Substantia nigra (tissue), 51 donors: ENCODE measurements at places on chromosomes 4 and X.

DNA sequence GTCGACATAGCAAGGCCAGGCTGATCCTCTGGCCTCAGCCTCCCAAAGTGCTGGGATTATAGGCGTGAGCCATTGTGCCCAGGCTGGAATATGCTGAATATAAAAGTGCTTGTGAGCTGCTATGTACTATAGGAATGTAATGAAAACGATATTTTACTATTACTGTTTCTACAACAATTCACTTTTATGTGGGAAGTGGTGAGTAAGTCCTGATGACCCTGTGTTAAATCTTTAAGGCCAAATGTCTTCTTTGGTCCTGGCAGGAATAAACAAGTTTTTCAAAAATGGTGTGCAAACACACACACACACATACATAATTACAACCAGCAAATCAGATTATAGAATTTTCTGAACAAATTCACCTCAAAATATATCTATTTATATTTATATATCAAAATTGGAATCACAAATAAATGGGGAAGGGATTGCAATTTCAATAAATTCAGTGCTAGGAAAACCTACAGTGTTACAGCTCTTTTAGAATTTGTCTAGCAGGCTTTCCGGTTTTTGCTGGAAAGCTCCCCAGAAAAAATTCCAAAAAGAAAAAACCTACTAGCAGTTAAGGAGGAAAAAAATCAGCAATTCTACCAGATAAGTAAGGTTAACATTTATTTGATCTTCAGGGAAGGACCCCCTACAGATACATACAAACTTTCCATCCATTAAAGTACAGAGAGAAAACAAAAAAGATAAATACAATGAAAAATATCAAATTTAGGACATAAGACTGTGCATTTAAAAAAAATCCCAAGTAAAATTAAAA lies 17.9 kb downstream of the SMIM14 start:
- DNase-seq, result no peak

DNA sequence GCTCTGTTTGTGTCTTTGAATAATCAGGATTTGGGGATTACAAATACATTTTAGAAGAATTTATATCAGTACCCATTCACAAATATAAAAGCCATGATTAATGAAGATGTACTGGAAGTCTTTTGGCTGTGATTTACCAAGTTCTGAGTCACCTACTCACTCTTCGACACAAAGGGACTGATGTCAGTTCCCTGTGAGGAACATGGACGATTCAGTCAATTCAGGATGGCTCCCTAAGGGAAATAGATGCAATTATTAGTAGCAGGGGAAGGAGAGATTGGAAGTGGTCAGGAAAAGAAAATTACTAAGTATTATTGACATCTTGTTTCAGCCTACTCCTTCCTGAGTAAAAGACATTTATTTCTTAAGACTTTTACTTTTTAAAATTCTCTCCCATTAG lies 550.7 kb upstream of the SLIT2 start:
- no peak for DNase-seq

DNA sequence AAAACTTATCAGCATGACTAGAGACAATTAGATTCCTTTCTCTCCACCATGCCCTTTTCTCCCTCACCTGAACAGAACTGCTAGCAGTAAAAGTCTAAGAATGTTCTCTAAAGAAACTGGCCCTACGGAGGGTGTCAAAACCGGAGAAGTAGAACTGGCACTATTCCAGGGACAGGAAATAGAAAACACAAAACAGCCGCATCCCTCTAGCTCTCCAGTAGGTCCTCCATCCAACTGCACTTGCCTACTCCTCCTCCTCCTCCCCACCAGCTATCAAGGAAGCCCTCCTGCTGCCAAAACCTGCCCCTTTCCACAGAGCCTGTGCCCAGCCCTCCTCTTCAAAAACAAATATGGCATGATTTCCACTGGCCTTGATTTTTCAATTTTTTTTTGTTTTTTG lies 28.4 kb downstream of the FUNDC1 start:
- no peak for DNase-seq

- no peak for DNase-seq
These were observed 392.2 kb downstream of the OPHN1 start for GRCh38 chrX:68041110-68041509.

- DNase-seq, result no peak
These were observed 132.9 kb upstream of the IGFBP7 start for GRCh38 chr4:57243076-57243475.

GRCh38 chr4:80076681-80077080 lies 3.7 kb upstream of the ANTXR2 start:
- DNase-seq, result no peak

DNA sequence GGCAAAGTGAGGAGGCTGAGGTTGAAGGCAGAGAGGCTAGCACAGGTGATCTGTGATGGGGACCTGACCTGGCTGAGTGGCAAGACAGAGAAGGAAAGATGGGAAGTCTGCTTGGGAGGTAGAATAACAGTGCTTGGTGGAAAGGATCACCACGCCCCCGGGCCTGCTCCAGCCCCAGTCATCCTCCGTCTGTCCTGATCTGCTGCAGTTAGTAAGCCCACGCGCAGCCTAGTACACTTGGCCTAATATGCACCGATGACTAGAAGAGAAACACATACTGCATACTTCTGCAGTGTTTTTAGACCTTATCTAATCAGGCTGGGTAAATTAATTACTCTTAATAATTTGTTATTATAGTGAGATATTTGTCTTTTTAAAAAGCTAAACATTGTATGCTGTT lies 103.7 kb upstream of the KLF3 start:
- DNase-seq, result no peak

DNA sequence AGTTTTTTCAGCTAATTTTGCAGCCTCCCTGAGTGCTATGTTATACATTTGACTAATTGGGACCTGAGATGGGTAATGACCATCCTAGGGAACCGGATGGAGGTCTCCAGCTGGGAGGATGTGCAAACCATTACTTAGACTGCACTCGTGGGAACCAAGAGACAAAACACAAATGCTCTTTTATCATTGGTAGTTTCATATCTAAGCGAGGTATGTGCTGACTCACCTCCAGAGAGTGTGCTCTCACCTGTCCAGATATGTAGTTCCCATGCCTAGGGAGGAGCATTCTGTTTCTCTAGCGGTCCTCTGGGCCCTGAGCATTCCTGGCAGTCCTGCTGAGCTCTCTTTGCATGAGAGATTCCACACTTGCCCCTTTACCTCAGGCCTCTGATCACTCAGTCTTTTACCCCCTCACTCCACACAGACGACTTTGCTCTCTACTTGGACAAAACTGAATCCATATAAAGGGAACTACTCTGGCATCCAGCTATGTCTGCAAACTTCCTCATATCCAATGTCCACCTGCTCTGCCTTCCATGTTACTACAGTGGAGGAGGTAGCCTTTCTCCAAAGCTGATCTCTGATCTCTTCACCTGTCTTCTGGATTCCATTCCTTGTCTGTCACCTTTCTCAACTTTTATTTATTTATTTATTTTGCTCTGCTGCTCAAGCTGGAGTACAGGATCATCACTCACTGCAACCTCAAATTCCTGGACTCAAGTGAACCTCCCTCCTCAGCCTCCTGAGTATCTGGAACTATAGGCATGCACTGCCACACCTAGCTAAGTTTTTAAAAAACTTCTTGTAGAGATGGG lies 88.4 kb downstream of the LRP2BP start:
- no peak for DNase-seq
